Right renal pelvis (tissue), 4 donors: ENCODE measurements at places on chromosomes 3 and 15. TPM values are rescaled to one million over a fixed set of nuclear protein-coding genes. Genes with fewer than 3 reads are reported as not detected.
A peak's percentile ranks its signal among the peaks of the same experiment; 100 is the strongest.

DNA sequence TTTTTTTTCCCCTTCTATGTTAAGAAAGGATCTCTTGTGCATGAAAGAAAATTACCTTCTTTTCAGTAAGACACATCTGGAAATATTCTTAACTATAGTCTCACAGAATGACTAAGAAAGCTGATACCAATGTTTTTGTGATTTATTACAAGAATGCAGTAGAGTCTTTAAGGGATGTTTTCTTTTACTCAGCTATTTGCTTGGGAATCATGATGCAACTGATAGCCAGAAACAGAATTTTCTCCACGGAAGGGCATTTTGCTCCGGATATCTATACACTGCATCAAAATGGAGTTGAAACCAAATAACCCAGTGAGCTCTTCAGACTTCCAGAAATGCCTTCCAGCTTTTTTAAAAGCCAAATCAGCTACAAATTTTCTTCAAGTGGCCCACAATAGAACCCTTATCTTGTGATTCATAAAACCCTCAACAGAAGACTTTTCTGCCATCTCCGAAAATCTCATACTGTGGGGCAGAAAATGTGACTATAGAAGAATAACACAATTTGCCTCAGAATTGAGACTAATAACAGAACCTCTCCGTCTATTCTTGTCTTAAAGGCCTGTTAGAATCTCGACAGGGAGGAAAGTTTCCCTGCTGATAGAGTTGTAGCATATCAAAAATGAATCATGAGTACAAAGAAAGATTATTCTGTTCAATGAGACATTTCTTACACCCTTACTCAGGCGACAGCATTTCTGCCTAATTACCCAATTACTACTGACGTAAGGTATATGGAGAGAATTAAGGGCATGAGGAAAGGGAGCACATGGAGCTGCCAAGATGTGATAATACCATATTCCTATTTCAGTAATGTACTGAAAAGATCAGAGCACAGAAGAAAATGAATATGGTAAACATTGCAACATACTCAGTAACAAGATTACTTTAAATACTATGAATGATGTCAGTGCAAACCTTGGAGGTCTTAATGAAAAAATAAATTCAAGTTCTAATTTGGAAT lies 900.1 kb downstream of the ROBO1 start:
- no peak for DNase-seq

- DNase-seq, result no peak
These were observed 7.8 kb downstream of the EMC3 start for GRCh38 chr3:9978710-9979305.

DNA sequence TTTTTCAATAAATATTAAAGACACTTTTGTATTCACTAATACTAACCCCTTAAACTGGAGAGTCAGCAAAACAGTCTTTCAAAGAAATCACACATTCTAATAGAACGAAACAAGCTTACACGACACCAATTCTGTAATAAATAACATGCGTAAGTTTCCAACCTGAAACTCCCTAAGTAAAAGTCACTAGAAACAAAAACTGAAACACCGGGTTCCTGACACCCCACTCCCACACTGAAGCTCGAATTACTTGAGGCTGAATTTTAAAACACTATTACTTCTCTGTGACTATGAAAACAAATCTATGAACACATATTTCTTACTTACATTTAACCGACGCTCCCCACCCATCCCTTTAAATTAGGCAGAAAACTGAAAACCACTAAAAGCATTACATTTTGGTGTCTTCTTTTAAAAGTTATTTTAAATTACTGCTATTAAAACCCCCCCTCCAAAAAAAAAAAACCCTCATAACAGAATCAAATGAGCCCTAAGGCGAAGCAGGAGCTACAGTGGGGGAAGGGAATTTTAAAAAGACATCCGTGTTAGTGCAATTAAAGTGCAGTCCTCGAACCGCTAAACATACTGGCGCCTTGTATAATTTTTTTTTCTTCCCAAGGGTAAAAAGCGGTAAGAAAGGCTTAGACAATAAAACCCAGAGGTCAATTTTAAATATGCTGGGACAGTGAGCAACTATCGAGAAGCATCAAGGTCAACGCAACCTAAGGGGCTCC lies 878 bp downstream of the SPPL2A start:
- DNase-seq, result no peak

DNA sequence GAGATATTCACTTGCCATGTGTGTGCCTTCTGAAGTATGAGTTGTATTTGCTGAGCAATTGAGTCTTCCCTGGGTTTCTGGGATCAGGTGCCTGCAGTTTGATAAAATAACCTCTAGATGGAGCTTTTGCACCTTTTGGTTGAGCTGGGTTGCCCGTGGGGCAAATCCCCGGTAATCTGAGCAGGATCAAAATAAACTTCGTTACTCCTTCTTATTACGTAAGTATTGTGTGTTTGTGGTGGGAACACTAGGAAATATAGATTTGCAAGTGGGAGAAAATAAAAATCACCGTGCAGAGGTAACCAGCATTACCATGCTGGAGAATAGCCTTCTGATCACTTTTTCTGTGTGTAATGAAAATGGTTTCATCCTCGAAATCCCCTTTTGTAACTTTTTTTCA lies 277.4 kb upstream of the NR2E3 start:
- no peak for DNase-seq

DNA sequence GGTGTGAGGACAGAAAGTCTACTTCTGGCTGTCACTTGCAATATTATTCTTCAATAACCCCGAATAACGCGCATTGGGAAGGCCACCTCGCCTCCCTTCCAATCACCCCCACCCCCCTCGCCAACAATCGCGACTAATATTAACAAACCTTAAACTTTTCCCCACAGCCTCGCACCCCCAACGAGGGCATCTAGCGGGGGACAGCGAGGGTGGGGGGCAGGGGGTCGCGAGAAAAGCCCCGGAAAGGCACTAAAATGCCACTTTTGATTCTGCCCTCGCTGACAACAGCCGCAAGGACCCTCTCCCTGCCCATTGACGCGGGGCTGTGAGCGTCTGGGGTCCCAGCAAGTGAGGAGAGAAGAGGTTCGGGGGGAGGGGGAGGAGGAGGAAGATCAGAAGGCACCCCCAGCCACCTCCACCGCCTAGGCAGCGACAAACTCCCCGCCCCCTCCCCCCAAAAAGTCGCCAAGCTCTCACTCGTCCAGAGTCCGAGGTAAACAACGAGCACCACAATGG lies 868 bp downstream of the SATB1 start:
- peak; percentile 41 for DNase-seq

LRRIQ4 gene
- polyA plus RNA-seq, result not detected
